ENCODE measurements at places on chromosomes 7 and 10.

DNA sequence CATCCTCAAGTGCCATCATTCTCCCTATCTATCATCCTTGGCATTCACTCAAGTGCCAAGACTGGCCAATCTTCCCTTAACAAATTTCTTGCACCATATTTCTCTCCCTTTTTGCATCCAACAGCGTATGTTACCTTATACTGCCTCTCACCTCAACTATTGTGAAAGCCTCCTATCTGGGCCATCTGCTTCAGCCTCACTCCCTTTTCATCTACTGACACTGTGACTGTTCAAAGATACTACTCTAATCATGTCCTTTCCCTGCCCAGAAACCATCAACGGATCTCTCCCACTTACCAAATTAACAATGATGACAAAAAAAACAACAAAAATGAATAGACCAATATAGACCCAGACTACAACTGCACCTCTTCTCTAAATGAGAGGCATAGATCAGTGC lies 90.6 kb upstream of the NMT2 start:
- no peak for DNase-seq

GRCh38 chr10:126924915-126925300 lies 19.7 kb downstream of the DOCK1 start:
- no peak for DNase-seq

- DNase-seq, result no peak
Observed at GRCh38 chr7:5793361-5794072, 12.1 kb upstream of the RNF216 start.

GRCh38 chr7:2093843-2094220 lies 138.9 kb downstream of the MAD1L1 start:
- no peak for DNase-seq

DNA sequence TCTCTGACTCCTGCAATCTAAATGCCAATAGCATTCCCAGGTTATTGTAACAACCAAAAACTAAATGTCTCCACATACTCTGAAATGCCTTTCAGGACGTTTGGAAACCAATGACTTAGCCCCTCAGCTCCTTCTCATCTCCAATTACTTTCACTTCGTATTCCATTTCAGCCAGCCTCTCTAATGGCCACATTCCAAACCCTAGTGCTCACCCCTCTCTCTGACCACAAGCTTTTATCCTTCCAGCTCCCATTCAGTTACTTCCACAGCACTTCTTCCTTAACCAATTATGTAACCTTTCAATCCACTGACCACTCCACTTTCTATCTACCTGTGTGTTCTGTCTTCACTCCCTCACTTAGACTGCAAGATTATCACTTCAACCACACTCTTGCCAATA lies 4.3 kb downstream of the NOC3L start:
- peak; percentile 88 for DNase-seq

- DNase-seq, result peak; percentile 84
Observed at GRCh38 chr7:150340024-150340749, 1.2 kb downstream of the RARRES2 start.

DNA sequence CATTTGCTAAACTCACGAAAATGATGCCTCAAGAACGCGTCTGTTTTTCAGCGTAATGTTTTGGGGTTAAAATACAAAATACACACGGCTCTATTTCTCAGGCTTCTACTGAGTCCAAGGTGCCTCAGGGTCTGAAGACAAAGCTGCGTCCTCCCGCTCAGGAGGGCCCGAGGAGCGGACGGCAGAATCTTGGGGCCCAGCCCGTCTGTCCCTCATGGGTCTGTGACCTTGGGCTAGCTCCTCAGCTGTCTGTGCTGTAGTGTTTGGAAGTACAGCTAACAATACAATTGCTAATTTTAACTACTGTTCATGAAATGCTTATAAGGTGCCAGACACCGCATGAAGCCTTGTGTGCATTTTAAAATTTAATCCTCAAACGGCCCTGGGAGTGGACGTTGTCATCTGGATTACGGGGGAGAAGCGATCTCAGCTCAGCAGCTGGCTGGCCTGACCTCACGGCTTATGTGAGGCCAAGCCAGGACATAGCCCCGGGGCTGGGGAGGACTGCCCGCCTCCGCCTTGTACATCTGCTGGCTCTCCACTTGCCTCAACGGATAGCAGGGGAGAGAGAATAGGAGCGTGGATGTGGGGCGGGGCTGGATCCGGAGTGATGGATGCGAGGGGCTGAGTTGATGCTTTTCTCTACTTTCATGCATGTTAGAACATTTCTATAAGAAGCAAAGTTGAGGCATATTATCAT lies 357.4 kb downstream of the GLRX3 start:
- no peak for DNase-seq

- DNase-seq, result peak; percentile 26
Observed at GRCh38 chr7:80379034-80379982, 132.6 kb downstream of the GNAT3 start.

GRCh38 chr7:73340514-73340913 lies 12.6 kb downstream of the FKBP6 start:
- no peak for DNase-seq

DNA sequence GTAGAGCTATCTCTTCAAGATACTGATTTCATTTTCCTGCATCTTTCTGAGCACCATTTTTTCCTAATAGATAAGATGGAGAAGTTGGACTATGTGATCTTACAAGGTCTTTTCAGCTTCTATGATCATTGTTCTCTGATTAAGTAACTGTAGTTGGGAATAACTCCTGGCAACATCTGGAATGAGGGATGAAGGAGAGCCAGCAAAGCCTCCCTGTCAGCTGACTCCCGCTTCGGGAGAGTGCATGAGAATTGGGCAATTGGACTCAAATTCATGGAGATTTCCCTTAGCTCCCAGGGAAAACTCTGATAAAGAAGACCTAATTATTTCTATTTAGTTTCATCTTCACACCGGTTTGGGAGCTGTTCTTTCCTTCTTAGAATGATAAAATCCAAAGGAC lies 146.1 kb downstream of the CCDC71L start:
- no peak for DNase-seq

- no peak for DNase-seq
Observed at GRCh38 chr10:71774916-71775702, 1.8 kb upstream of the VSIR start.

Data from RCC 7860 (cell line).